Diencephalon (tissue), 1 donor: ENCODE measurements at places on chromosomes 13 and 19. TPM values are rescaled to one million over a fixed set of nuclear protein-coding genes. Genes with fewer than 3 reads are reported as not detected.

The TBXA2R gene
- total RNA-seq, result 1.4 TPM

The DZIP1 gene
- total RNA-seq, result 84.0 TPM

The ZNF98 gene
- total RNA-seq, result 5.3 TPM

The CEACAM1 gene
- total RNA-seq, result 0.23 TPM

The FLT3 gene
- total RNA-seq, result 4.8 TPM

The RPL36 gene
- 281 TPM for total RNA-seq

The IRGC gene
- not detected for total RNA-seq

The FFAR1 gene
- total RNA-seq, result not detected

The HPN gene
- total RNA-seq, result 0.23 TPM

The KIR3DL2 gene
- not detected for total RNA-seq

The FLT1 gene
- total RNA-seq, result 17.3 TPM

The MUC16 gene
- not detected for total RNA-seq

The PRRG2 gene
- total RNA-seq, result 1.2 TPM

The IFNL3 gene
- not detected for total RNA-seq
